Suprapubic skin (tissue), 4 donors: ENCODE measurements at places on chromosomes 3 and 15. TPM values are rescaled to one million over a fixed set of nuclear protein-coding genes. Genes with fewer than 3 reads are reported as not detected.

GRCh38 chr3:47456984-47457383 is 18.8 kb downstream of the SCAP start:
- no peak for DNase-seq

- DNase-seq, result no peak
Measured at GRCh38 chr3:172517859-172518466, 5.3 kb downstream of the TNFSF10 start.

DNA sequence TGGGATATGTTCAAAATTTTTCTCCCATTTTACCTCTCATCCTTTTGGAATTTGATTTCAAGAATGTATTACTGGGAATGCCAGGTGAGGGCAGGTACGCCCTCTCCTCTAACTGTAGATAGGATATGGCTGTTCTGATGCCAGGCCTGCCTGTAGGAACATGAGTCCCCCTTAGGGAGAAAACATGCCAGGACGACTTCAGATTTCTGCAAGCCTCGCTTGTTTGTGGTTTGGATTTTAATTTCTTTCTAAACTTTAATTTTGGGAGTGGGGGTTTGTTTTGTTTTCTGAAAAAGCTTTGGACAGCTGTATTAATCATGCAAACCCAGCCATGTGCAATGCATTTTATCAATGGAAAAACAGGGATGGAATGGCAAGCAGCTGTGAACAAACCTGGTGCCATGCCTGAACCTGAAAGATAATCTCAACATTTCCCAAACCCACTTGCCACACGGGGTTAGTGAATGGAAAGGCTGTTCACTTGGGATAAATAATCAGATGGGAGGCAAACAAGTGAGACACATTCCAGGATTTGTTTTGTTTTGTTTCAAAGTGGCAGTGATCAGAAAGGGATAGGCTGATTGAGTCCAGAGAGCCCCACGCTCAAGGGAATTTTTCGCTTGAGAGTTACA is 207.6 kb downstream of the GAP43 start:
- DNase-seq, result no peak

- no peak for DNase-seq
Measured at GRCh38 chr3:113214917-113215595, 3.7 kb downstream of the BOC start.

GRCh38 chr3:63818282-63819150 is 583 bp upstream of the C3orf49 start:
- DNase-seq, result peak; percentile 59

- DNase-seq, result no peak
Measured at GRCh38 chr15:49506341-49506740, 83.3 kb downstream of the FGF7 start.

GRCh38 chr15:84949043-84949442 is 32.6 kb upstream of the PDE8A start:
- no peak for DNase-seq

DNA sequence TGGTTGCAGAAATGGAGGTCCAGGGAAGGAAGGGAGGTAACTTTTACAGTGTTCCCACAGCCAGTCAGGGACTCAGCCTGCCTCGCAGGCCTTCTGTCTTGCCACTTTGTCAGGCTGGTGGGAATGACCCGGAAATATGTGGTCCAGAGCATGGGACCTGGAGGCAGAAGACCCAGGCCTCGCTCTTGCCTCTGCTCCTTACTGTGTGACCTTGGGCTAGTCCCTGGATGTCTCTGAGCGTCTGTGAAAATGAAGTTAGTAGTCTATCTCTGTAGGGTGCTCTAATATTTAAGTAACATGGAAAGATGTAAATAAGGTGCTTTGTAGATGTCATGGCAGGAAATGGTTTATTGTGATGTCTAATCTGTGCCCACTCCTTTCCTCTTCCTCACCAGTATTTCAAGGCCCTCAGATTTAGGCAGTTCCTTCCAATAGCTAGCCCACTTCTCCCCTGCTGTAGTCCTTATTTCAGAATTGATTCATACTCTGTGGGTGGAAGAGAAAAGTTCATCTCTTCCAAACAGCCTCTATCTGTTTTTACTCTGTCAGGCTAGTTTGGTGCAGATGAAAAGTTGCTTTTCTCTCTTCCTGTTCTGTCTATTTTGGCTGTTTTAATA is 9.1 kb downstream of the CORO2B start:
- no peak for DNase-seq

GRCh38 chr3:17931131-17931530 is 188.7 kb upstream of the TBC1D5 start:
- no peak for DNase-seq

DNA sequence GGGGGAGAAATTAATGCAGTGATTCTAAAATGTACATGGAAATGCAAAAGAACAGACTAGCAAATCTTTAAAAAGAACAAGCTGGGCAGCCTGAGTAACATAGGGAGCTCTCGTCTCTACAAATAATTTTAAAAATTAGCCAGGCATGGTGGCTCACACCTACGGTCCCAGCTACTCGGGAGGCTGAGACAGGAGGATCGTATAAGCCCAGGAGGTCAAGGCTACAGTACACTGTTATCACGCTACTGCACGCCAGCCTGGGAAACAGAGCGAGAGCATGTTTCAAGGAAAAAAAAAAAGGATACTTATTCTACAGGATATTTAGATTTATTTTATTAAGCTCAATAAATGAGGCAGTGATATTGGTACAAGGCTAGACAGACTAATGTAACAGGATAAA is 40.9 kb downstream of the STAG1 start:
- DNase-seq, result no peak

- no peak for DNase-seq
Measured at GRCh38 chr3:65439641-65440284, 599.0 kb downstream of the MAGI1 start.

GRCh38 chr3:95184038-95184437 is 1121.2 kb downstream of the NSUN3 start:
- no peak for DNase-seq

- no peak for DNase-seq
Measured at GRCh38 chr15:92881211-92881754, 18.8 kb upstream of the CHD2 start.

DNA sequence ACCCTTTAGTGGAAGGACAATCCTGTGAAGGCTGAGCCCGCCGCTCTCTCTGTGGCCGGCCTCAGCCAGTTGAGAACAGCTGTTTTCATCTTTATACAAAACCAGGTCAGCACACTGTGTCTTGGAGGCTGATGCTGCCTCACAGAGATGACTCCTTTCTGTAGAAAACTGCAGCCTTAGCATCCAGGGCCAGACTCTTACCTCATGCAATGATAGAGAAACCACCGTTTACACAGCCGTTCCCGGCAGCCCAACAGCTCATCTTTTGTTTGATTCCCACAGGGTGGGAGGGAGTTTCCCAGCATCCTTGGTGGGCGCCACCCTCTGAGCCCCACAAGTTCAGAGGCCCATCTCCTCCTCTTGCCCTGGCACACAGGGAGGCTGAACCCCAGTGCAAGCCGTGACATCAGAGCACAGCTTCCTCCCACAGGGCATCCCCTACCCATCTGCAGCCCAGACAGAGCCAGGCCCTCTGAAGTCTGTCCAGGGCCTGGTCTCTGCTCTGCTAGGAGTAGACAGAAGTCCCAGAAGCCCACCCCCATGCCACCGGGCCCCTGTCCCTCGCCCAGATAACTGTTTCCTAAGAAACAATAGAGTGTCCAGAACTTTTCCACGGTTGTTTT is 105.0 kb downstream of the LRRK1 start:
- peak; percentile 59 for DNase-seq

DNA sequence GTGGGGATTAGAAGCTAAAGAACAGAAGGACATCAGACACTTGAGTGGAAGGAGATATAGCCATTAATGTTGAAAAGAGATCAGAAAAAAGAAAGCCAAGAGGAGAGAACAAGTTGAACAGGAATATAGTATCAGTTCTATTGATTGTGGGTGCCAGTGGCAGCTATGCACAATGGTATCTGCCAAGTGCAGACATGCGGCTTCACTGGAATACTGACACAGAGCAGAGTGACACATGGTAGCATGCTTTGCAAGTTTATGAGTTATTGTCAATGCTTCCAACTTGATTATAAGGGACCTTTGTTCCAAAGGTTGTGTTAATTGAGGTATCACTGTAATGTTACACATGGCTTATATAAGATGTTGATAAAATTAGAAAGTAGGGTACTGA is 42.0 kb upstream of the TP63 start:
- DNase-seq, result no peak

DNA sequence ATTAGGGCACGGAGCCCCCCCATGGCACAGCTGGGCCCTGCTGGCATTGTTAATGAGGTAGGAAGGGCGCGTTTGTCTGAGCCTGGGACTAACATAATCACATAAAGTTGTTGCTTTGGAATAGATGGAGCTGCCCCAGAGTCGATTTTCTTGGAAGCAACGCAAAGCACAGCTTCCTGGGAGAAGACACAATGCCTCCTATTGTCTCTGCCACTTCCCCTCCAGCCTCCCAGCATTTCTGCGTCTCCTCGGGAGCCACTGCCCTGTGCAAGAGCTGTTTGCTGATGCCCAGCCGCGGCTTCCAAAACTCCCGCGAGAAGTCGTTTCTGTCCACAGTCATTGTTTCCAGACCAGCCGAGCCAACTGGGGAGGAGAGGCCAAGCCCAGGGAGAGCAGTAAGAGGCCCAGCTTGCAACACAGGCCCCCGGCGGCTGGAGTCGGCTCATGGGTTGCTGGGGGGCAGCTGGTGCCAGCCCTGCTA is 18.1 kb upstream of the ALDH1A3 start:
- no peak for DNase-seq

- DNase-seq, result no peak
Measured at GRCh38 chr15:82774496-82774895, 31.4 kb downstream of the FSD2 start.

DNA sequence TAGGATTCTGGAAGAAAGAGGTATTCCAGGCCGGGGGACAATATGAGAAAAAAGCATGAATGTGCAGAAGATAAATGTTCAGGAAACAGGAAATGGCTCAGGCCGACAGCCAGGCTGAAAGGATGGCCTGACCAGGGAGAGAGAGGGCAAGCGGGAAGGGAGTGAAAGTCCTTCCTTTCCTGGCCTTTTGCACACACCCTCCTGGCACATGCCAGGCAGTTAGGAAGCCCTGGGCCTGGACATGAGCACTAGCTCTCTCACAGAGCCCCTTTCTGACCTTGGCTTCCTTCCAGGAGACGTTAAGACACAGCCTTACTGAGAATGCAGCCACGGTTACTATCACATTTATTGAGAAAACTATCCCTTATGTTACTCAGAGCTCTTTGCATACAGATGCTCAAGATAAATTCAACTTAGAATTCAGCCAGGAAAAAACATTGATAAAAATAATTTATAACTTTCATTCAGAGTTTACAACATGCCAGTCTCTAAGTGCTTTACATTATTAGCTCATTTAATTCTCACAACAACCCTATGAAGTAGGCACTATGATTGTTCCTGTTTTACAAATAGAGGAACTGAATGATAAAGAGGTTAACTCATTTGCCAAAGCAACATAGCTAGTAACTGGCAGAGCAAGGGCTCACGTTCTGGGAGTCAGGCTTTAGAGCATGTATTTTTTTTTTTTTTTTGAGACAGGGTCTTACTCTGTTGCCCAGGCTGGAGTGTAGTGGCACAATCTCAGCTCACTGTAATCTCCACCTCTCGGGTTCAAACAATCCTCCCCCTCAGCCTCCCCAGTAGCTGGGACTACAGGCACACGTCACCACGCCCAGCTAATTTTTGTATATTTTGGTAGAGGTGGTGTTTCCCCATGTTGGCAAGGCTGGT is 39.4 kb upstream of the SMAD3 start:
- DNase-seq, result no peak

The CIB1 gene
- total RNA-seq, result 16.2 TPM

The CMTM8 gene
- total RNA-seq, result 16.3 TPM

The CXCR6 gene
- not detected for total RNA-seq

The FBXO40 gene
- total RNA-seq, result not detected

The CP gene
- 3.9 TPM for total RNA-seq

The TGM5 gene
- total RNA-seq, result 61.6 TPM

The MAP1A gene
- 5.7 TPM for total RNA-seq
